Right ventricle myocardium superior (tissue), 1 donor: ENCODE measurements at places on chromosomes 4 and X. TPM values are rescaled to one million over a fixed set of nuclear protein-coding genes. Genes with fewer than 3 reads are reported as not detected.

DNA sequence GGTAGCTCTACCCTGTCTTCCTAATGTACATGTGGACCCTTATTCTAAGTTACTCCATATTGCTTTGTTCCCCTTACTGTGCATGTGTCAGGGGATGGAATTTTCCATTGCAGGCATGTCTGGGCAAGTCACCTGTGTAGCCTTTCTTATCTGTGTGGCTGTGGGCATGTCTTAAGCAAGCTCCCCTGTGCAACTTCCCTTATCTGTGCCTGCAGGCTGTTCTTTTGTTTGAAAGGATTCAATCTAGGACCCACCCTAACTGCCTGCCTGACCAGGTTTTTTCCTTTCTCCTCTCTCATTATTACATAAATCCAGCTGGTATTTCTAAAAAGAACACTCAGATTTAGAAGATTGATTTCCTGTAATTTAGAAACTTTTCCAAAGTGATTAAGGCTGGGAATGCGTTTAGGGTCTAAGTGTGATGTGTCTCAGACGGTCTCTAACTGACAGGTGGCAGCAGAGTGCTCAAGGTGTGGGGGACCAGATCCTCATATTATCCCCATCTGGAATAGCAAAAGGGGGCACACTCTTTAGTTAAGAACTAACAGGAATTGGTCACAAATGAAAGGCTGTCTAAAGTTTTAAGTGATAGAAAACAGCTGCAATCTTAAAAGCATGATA is 198.9 kb upstream of the PPP1R2C start:
- no peak for DNase-seq

DNA sequence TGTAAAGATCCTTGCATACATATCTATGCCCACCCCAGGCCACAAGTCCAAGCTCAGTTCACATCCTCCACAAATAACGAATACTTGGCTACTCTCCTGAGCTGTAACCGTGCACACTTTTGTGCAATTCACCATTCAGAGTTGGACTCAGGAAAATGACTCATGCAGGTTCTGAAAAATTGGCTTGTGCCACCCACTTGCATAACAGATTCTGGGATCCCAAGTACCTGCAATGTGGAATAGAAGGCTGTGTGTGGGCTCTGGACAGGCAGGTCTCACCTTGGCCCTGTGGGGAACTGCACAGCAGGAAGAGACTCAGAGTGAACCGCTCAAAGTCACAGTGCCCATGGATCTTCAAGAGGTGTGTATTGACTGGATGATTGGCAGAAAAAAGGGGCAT is 502.7 kb downstream of the PACRGL start:
- no peak for DNase-seq

Gene MAGEA12
- total RNA-seq: not detected

Gene HEPH
- total RNA-seq: 8.8 TPM

- DNase-seq: no peak
Measured at GRCh38 chrX:104430742-104431119, 135.3 kb upstream of the IL1RAPL2 start.

DNA sequence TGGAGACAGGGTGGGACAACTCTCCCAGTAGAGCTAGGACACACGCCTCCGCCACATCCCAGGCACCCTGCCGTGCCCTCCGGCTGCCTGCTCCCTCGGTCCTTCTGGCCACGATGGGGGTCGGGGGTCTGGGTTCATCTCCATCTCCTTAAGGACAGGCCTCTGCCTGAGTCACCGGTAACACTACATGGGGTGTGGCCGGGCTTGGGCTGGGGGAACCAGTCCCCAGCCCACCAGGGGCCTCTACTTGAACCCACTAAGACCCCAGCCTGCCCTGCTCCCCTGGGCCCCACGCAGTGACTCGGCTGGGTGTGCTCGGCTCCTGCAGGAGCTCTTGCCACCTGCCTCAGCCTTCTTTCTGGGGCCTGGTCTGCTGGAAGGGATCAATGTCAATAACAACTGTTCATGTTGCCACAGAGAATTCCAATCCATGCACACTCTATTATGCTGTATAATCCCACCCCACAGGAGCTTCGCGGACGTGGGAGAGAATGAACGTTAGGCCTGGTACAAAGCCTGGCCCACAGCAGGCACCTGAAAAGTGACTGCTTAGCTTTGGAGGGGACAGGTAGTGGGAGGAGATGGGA is 177.7 kb upstream of the PSAPL1 start:
- no peak for DNase-seq

DNA sequence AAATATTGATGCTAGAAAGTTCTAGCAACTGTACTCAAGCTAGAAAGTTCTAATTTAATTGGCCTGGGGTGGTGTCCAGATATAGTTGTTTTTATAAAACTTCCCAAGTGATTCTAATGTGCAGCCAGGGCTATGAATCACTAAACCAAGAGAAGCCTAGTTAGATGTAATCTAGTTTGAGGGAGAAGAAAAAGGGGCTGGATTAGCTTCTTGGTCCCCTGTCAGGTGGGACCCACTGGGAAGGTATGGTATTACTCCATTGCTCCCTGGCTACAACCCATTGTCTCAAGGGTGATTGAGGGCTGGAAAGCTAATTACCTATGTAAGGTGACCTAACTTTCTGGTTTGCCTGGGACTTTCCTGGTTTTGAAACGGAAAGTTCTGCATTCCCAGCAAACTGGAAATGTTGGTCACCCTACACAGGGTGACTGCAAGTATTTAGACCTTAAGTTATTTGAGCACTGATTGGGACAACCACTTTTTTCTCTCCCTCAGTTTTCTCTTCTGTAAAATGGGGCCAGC is 23.9 kb upstream of the MSN start:
- no peak for DNase-seq

GRCh38 chrX:117996918-117997480 is 119.6 kb downstream of the KLHL13 start:
- no peak for DNase-seq
